COR-L47 (cell line): ENCODE measurements at places on chromosomes 16 and 17.
A peak's percentile ranks its signal among the peaks of the same experiment; 100 is the strongest.

GRCh38 chr16:12327971-12328726 lies 351.6 kb downstream of the SNX29 start:
- no peak for DNase-seq

DNA sequence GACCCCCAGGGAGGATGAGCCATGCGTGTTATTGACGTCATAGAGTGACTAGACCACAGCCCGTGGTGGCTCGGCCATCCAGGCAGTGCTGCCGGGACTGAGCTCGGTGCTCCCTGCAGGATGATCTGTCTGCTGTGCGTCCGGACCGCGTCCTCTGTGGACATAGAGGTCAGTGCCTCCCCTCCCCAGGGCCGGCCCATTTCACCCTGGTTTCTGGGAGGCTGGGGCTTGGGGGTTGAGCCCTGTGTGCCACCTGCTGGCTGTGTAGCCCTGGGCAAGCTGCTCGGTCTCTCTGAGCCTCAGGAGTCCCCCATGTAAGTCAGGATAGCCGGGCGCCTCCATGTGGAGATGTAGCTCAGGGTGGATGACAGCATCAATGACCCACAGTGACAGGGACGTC lies 8.3 kb downstream of the TSC2 start:
- no peak for DNase-seq

- no peak for DNase-seq
Observed at GRCh38 chr16:784431-784830, 3.8 kb downstream of the RPUSD1 start.

DNA sequence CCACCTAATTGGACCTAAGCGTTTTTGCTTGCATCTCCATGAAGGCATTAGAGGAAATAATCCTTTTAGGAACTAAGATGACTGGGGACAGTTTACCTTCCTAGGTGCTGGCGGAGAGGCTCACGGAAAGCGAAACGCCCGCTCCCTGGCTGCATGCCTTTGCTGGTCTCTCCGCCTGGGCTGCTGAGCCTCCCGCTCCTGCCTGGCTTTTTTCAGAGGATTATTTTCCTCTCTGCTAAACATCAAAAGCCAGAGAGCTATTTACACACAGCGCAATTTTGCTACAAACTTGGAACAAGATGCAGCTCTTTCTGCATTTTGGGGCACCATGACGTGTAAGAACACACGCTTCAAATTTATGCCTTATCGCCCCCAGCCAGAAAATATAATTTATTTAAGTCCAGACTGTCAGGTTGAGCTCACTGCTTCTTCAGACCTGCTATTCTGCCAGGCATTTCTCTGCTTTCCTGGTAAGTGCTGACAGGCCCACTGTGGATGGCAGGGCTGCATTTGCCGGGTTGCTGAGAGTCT lies 124.4 kb downstream of the SPACA3 start:
- no peak for DNase-seq

DNA sequence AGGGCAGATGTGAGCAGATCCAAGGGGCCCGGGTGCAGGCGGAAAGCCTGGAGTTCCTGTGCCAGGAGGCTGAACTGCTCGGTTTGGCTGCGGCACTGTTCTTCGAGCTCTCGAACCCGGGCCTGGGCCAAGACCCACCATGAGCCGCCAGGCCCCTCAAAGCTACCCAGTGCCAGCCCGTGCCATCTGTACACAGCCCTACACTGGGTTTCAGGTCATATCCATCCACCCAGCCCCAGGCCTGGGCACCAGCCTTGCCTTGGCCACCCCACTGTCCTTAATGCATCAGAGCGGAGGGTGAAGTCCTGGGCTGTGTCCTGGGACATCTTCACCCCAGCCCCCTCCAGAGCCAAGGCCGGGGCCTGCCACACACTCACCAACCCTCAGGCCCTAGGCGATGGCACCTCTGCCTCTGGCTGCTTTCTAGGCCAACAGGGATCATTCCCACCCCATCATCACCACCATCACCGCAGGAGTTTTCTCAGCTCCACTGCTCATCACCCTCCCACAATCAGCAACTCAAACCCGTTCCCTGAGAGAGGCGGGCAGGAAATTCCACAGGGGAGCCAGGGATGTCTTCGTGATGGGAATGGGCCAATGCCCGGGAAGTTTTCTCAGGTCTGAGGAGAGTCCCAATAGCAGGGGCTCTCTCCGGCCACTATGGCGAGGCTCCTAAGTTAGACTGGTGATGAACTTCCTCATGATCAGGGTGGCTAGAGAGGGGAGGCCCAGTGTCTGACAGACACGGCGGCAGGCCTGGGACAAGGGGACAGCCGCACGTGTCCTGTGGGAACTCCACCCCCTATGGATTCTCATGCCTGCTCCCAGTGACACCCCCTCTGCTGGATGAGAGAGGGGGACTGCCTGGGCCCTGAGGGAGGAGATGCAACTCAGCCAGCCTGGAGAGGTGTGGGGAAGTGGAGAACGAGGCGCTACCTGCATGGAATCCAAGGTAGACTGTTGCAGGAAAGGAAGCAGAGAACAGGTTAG lies 9.1 kb downstream of the TSPOAP1 start:
- DNase-seq, result no peak

DNA sequence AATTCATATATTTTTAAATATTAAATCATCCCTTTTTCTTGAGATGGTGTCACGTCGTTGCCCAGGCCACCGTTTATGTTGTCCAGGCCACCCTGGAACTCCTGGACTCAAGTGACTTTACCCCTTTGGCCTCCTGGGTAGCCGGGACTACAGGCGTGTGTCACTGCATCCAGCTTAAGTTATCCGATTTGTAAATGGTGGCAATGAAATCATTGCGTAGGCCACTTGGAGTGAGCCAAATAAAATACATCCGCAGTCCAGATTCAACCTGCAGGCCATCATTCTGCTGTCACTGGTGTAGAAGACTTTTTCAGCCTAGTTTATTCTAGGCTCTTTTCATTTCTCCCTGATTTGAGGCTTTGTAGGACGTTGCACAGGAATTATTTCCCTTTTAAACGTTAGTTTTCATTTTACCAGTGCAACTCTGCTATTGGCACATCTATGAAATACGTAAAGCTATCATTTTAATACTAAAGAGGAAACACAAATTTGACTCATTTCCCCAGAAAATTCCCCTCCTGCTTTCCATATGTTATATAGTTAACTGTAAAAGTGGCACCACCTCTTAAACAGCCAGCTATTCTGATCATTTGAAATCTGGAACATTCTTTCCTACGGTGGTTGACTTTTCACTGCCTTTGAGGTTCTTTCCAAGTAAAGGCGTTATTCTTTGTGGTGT lies 449.8 kb downstream of the MAF start:
- no peak for DNase-seq

- no peak for DNase-seq
Observed at GRCh38 chr17:47837401-47838039, 3.6 kb downstream of the SCRN2 start.

DNA sequence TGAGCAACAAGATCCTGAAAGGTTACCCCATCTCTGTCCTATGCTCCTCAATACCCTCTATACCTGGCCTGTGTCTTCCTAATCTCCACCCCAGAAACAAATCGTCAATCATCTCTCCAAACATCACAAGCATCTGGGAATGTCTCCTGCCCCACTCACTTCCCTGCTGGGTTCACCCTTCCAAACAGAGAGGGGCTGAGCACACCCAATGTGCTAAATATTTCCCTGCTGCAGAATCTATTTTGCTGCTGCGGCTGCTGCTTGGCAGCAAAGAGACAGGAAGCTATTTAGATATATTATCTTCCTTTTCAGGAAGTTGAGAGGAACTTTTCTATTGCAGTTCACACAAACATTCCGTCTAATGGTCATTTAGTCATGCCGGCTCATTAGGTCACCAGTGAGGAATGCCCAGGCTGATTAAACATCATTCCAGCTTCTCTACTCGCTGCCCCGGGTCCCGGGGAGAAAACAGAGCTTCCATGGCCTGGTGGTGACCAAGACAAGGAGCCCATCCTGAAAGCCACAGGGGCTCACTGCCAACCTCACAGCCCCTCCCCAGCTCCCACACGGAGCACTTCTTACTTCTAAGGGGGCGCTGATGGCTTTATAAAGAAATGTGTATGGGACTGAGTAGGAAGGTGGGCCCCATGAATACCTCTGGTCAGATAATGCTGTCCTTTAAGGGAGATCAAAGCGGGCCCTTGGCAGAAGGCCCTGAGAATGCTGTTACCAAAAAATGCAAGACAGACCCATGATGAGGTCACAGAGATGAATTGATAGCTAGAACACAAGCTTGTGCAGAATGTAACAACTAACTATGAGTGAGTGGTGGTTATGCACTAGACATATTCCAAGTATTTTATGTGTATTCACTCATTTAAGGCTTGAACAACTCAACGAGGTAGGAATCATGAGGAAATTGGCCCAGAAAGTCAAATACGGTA lies 218.3 kb downstream of the SOX9 start:
- no peak for DNase-seq

DNA sequence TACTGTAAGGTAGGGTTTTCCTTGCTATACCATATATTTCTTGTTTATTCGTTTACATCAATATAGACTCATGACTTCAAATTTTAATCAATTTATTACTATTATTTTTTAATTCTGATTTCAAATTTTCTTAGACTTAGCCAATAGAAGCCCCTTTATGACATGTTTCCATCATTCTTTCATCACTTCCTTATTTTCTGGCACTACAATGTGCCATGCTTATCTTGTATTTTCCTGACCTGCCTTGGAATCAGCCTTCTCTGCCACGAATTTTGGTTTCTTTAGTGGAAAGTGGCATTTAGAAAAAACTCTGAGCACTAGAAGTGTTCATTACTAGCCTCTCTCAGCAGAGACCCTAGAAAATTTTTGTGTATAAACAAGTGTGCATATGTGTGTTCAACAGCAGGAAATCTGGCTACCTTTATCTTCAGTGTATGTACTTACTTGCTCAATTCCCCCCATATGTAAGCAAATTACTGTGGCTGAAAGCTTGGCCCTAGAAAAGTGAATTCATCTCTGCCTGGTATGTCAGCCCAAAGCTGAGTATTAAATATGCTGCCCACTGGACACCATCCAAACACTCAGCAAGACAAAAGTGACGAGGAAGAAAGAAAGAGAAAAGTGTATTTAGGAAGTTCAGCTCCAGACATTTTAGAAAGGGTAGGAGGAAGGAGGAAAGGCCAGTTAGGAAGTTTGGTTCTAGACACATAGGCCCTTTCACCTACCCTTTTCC lies 4.0 kb downstream of the STXBP4 start:
- no peak for DNase-seq

- no peak for DNase-seq
Observed at GRCh38 chr16:26724189-26724588, 342.5 kb upstream of the C16orf82 start.

- DNase-seq, result no peak
Observed at GRCh38 chr17:42667088-42667951, 8.2 kb downstream of the TUBG2 start.

- DNase-seq, result peak; percentile 18
Observed at GRCh38 chr17:4440690-4441686, 7.2 kb downstream of the SPNS3 start.

GRCh38 chr17:44241106-44241624 lies 21.7 kb upstream of the UBTF start:
- no peak for DNase-seq

GRCh38 chr17:64534187-64534586 lies 27.4 kb downstream of the CEP95 start:
- no peak for DNase-seq

DNA sequence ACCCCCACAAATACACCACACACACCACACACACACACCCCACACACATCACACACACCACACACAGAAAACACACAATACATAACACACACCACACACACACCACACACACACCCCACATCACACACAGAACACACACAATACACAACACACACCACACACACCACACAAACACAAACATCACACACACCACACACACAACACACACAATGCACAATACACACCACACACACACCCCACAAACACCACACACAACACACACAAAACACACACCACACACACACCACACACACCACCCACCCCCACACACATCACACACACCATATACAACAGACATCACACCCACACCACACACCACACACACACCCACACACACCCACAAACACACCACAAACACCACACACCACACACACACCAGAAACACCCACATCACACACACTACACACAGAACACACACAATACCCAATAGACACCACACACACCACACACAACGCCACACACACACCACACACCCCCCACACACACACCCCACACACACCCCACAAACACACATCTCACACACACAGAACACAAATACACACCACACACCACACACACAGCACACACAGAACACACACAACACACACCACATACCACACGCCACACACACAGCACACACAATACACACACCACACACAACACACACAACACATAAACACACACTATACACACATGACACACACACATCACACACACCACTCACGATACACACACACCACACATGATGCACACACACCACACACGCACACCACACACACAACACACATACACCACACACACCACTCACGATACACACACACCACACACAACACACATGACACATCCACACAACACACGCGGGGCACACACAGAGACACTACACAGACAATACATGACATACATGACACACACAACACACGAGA lies 11.0 kb upstream of the GCGR start:
- no peak for DNase-seq

GRCh38 chr16:69132424-69133252 lies at the start of the genes CHTF8 and UTP4:
Gene CHTF8, minus strand, starts transcription at chr16:69132588. Its CDS starts 11,130 bp downstream, at chr16:69121458.
Gene UTP4, plus strand, starts transcription at chr16:69132649. Its CDS starts 811 bp downstream, at chr16:69133460.
- peak; percentile 83 for DNase-seq

DNA sequence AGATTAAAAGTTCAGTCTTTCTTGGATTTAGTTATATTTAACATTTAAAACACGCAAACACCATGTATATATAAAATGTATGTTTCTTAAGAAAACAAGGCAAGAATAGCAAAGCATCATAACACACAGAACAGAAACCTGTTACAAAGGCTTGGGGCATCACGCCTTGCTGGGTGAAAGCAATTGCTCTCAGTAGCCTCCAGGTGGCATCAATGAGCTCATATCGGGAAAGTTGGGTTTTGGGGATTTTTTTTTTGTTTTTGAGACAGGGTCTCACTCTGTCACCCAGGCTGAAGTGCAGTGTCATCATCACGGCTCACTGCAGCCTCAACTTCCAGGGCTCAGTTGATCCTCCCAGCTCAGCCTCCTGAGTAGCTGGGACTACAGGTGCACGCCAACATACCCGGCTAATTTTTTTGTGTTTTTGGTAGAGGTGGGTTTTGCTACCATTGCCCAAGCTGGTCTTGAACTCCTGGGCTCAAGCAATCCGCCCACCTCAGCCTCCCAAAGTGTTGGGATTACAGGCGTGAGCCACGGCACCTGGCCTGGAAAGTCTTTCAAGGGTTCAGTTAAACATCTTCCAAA lies 56.9 kb downstream of the CYB5D2 start:
- no peak for DNase-seq

GRCh38 chr17:53061446-53061845 lies 761.3 kb upstream of the KIF2B start:
- DNase-seq, result no peak

GRCh38 chr17:49746791-49747490 lies 17.0 kb downstream of the FAM117A start:
- DNase-seq, result no peak

DNA sequence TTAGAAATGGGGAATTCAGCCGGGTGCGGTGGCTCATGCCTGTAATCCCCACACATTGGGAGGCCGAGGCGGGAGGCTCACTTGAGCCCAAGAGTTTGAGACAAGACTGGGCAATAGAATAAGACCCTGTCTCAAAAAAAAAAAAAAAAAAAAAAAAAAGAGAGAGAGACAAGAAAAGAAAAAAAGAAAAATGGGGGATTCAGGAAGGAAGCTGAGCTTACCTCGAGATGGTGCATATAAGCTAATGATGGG lies 150.8 kb upstream of the RPH3AL start:
- DNase-seq, result no peak
